ENCODE measurements at places on chromosomes 3 and 15. TPM values are rescaled to one million over a fixed set of nuclear protein-coding genes. Genes with fewer than 3 reads are reported as not detected.

BCHE gene
- total RNA-seq: not detected

PLA2G4F gene
- total RNA-seq: not detected

IQCH gene
- total RNA-seq: 1.2 TPM

GRCh38 chr15:69457304-69458280, 5.0 kb downstream of the RPLP1 start:
- no peak overlapping the region for H3K27ac ChIP-seq
- H3K36me3 ChIP-seq: peaks cover 31% of the 10 kb centered on the region

DNA sequence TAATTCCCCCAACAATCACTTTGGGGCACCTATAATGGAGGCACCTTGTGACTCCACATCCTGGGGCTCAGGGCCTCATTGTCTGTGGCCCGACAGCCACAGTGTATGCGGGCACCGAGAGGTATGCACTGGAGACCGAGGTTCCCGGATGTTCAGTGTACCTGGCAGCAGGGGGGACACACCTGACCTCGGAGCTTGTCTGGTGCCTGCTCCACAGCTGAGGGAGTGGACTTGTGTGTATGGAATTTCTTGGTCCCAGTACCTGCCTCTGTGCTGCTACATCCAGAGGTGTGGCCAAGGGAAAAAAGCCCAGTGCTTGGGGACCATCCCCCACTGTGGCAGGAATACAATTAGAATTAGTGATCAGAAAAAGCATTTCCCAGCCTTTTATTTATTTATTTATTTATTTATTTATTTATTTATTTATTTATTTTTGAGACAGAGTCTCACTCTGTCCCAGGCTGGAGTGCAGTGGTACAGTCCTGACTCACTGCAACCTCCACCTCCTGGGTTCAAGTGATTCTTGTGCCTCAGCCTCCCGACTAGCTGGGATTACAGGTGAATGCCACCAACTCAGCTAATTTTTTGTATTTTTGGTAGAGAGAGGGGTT, 8.8 kb upstream of the AEN start:
- DNase-seq: no peak
- no peak overlapping the region for H3K4me3 ChIP-seq
- no peaks in the 10 kb centered on the region for H3K36me3 ChIP-seq
- peaks cover 36% of the 10 kb centered on the region for H3K27me3 ChIP-seq

GRCh38 chr3:25789596-25790556, at the start of gene OXSM:
Gene OXSM (plus strand): TSS chr3:25790090. CDS start chr3:25791021, 931 bp downstream.
- peaks cover 22% of the 10 kb centered on the region for H3K36me3 ChIP-seq
- DNase-seq: peak; percentile 86
- H3K27ac ChIP-seq: peak within 1 kb of the TSS; percentile 99
- peak within 1 kb of the TSS; percentile 99 for H3K4me3 ChIP-seq

DNA sequence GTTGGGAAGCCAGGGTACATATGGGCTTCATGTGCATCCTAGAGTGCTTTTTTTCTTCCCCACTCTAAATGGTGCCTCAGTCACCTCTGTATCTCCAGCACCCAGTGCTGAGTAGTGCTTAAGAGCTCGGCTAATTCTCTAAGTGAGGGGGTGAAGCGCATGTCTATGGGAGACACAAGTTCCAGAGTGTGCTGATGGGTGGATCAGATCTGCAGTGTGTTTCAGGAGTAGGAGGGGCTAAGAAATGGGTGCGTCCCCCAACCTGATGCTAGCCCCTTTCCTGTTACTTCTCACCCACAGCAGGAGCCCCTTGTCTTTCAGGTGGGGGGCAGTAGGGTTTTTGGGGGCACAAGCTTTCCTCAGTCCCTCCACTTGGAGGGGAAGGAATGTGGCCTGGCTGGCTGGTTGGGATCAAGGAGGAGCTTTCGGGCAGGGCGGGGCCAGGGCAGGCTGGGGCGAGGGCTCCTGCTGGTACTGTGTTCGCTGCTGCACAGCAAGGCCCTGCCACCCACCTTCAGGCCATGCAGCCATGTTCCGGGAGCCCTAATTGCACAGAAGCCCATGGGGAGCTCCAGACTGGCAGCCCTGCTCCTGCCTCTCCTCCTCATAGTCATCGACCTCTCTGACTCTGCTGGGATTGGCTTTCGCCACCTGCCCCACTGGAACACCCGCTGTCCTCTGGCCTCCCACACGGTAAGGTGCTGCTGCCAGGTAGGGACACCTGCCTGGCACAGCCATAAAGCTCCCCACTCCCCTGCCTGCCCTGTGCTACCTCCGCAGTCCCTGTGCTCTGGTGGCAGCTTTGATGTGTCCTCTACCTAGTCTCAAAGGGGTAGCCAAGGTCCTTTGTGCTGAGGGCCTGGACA, at the start of gene IL17RE:
IL17RE (plus strand) TSS at position 477 of the 866 bp plus-strand sequence; CDS start at position 562, 85 bp downstream.
- H3K4me3 ChIP-seq: peak within 1 kb of the TSS; percentile 58
- peak within 1 kb of the TSS; percentile 64 for H3K27ac ChIP-seq
- DNase-seq: no peak
- H3K4me1 ChIP-seq: peaks cover 32% of the 10 kb centered on the region

DNA sequence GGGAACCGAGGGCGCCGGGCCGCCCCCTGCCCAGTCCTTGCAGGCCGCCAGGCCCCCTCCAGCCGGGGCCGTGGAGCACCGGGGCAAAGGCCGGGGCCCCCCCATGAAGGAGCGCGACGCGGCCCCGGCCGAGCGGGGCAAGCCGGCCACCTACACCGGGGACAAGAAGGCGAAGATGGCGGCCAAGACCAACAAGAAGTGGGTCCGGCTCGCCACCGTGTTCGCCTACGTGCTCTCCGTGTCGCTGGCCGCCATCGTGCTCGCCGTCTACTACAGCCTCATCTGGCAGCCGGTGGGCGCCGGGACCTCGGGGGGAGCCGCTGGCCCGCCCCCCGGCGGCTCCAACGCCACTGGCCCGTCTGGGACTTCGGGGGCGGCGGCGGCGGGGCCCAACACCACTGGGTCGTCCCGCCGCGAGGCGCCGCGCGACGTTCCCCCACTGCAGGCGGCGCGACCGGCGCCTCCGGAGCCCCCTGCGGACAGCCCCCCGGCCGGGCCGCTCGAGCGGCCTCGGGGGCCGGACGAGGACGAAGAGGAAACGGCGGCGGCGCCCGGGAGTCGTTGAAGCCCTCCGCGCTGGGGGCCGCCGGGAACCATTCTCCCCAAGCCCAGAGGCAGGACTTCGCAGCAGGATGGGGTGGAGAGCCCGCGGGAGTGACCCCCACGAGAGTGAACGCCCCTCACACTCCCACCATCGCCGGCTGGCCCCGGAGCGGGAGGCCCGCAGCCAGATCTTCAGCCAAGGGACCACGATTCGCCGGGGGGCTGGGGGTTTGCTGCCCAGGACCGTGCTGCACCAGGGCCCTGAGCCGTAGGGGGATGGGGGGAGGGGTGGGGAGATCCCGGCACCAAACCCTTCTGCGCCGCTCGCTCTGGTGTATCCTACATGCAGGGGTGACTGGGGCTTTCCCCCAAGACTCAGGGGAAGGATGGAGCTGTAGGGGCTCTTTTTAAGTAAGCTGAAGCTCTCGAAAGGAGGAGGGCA, 753 bp downstream of the INAFM2 start:
- H3K27me3 ChIP-seq: peaks cover 14% of the 10 kb centered on the region
- peak overlapping the region; percentile 74 for H3K4me3 ChIP-seq
- DNase-seq: no peak
- peaks cover 7% of the 10 kb centered on the region for H3K36me3 ChIP-seq
- peaks cover 33% of the 10 kb centered on the region for H3K4me1 ChIP-seq

- peaks cover 5% of the 10 kb centered on the region for H3K4me1 ChIP-seq
- no peak overlapping the region for H3K27ac ChIP-seq
- DNase-seq: no peak
- no peak overlapping the region for H3K4me3 ChIP-seq
- no peaks in the 10 kb centered on the region for H3K27me3 ChIP-seq
Observed at GRCh38 chr3:43015991-43016865, 37.1 kb downstream of the GASK1A start.

All from activated naive CD8-positive, alpha-beta T cell treated with anti-CD3 and anti-CD28 coated beads, Interleukin-2, amount 10 ng/mL, durations not matched to agents 7 days and 5 days (primary cell).